ENCODE measurements at places on chromosomes 13 and 19.
A peak's percentile ranks its signal among the peaks of the same experiment; 100 is the strongest.

DNA sequence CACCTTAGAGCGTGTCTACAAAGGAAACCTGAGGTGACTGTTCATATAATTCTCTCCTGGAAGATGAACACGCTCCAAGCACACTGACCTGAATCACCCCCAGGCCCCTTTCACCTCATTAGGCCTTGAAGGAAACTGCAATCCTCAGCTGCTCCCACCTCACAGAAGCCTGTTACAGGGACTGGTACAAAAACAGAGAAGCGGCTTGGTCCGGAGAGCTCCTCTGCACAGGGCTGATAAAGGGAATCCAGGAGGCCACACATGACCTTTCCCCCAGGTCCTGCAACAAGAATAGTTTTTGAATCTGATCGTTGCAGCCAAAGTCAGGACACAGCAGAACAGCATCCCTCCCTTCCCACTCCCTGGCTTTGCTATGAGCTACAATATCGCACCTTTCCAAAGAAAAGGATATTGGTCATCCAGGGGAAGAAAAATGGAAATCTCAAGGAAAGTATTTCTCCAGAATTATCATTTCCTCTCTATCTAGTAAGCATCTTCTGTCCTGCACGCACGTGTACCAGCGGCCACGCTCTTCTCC is 666.7 kb downstream of the UQCRFS1 start:
- DNase-seq: no peak

DNA sequence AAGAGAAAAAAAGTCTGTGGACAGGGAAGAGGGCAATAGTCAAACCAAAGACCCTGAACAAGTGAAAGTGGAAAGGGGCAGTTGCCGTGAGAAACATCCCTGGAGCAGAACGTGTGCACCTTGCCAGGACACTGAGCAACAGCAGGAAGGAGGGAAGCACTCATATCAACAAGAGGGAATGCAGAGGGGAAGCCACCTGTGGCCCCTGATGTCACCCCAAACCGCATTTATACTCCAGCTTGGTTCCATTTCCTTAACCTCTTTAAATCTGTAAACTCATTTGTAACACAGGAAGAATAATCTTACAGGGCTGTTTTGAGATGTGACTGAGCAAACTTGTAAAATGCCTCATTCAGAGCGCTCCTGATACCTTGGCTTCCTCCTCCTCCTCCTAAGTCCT is 698.8 kb downstream of the DIAPH3 start:
- DNase-seq: no peak

GRCh38 chr19:3908266-3909054 is 24.4 kb upstream of the NMRK2 start:
- DNase-seq: no peak

- DNase-seq: no peak
Measured at GRCh38 chr13:109425821-109426689, 360.3 kb downstream of the IRS2 start.

DNA sequence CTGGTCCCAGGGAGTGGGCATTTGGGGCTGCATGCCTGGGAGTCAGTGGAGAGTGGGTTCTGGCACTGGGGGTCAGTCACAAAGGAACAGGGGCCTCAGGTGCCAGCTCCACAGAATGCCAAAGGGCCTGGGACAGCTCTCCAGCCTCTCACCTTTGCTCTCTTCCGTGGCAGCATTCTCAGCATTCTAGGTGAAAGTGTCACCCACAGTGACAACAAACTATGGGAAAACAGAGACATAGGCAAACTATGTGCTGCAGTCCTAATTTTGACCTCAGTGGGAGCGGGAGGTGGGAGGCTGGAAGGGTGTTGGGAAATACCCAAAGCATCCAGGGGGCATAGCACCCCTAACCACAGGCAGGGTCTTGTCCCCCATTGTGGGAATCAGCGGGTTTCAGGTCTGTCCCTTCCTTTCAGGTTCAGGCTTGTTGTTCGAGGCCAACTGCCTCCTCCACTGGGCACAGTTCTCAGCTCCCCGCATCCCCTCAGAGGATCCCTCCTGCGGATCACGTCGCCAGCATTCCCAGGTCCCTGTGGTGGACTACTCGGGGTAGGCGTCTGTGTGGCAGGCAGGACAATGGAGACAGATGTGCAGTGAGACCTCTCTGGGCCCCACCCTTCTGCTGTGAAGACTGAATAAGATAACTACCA is 52.4 kb downstream of the TSHZ3 start:
- no peak for DNase-seq

DNA sequence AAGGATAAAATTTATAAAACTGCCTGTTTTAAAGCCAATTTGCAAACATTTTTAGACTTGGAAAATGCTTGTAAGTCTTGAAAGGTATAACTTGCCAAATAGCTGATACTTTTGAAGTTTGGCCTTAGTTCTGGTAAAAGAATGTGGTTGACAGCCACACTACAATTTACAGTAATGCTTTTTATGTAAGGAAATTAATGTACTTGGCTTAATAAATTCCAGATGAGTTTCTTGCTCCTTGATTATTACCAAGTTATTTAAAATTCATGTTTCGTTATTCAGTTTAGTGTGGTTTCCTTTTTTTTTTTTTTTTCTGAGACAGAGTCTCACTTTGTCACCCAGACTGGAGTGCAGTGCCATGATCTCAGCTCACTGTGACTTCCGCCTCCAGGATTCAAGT is 14.9 kb downstream of the LMO7 start:
- no peak for DNase-seq

- no peak for DNase-seq
Measured at GRCh38 chr19:31220540-31220939, 128.7 kb downstream of the TSHZ3 start.

DNA sequence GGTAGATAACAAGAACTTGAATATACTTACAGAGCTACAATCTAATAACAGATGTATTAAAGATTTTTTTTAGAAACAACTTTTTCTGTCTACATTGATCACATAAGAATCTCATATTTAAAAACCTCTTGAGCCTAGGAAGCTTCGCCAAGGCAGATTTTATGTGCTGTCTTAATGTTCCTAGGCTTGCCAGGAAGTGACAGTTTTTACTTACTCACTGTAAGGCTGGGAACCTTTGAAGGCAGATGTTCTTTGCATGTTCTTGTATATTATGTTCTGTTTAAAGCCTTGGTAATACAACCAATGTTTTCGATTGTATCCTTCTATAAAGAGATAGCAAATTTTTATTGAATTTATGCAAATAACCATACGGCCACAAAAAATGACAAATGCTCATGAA is 492.7 kb downstream of the GPC5 start:
- DNase-seq: no peak

GRCh38 chr19:7197760-7198696 is 96.2 kb downstream of the INSR start:
- DNase-seq: peak; percentile 92

DNA sequence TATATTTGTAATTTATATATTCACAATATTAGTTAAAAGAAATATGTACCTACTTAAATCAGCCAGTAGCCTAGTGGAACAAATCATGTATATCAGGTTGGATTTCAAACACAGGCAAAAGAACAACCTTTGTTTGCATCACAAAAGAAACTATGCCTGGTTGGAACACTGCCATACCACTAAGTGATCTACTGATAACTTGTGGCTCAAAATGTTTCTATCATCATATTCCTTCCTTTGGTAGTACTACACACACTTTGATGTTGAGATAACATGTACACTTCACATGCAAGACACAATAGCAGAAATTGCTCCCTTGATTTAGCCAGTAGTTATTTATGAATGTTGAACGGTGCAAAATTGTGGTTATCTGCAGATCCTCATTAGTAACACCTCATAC is 146.0 kb upstream of the GPC6 start:
- DNase-seq: no peak

GRCh38 chr19:18445262-18445948 is 7.5 kb upstream of the ISYNA1 start:
- no peak for DNase-seq

DNA sequence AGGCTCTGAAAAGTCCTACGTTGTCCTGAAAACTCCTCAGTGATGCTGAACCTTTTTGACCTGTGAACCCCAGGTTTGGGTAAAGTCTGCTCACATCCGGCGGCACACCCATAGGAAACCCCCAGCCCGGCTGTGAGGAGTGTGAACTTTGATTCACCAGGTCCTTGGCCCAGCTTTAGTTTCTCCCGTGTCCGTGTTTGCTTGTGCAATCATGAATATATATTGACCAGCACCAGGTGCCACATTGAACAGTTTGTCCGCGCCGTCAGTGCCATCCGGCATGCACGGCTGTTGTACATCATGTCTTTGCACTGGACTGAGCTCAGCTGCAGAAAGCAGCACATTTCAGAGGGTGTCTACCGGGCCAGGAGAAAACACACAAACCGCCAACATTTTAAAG is 45.3 kb downstream of the NFIC start:
- no peak for DNase-seq

GRCh38 chr19:54952591-54953344 is 5.4 kb upstream of the NLRP7 start:
- DNase-seq: no peak

- no peak for DNase-seq
Measured at GRCh38 chr19:33450689-33451088, 70.9 kb downstream of the PEPD start.

GRCh38 chr19:52554216-52554971 is 15.7 kb upstream of the ZNF701 start:
- DNase-seq: no peak

DNA sequence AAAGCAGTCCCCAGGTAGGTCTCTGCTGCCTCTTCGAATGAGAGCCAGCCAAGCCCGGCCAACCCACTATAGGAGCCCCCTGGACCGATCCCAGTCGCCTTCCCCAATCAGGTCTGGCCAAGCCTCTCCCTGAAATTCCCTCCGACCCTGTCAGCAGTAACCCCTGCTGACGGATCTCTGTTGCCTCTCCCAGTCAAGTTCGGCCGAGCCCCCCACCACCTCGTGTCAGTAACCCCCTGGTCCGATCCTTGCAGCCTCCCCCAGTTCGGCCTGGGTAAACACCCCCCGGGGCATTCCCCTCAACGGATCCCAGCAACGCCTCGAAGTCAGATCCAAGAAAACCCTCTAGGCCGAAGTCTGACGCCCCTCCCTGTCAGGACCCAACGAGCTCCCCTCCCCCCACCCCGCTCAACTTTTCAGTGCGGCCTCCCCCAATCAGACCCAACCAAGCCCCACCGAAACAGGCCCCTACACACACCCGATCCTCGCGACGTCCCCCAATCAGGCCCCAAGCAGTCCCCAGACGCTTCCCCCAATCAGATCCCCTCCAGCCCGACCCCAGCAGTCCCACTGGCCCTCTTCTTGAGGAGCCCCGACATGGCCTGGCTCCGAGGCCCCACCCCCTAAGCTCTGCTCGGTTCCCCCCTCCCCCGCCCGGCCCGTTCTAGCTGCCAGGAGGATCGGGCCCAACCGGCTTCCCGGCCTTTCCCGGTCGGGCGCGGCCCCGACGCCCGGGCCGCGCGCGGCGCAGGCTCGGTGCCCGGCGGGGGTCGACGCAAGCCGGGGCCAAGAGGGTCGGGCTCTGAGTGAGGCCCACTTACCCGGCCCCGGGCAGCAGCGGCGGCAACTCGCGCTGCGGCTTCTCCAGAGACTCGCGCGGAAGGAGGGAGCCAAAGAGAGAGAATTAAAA is 1.8 kb downstream of the TNPO2 start:
- DNase-seq: peak; percentile 39

- DNase-seq: no peak
Measured at GRCh38 chr19:6613711-6614110, 22.8 kb upstream of the CD70 start.

DNA sequence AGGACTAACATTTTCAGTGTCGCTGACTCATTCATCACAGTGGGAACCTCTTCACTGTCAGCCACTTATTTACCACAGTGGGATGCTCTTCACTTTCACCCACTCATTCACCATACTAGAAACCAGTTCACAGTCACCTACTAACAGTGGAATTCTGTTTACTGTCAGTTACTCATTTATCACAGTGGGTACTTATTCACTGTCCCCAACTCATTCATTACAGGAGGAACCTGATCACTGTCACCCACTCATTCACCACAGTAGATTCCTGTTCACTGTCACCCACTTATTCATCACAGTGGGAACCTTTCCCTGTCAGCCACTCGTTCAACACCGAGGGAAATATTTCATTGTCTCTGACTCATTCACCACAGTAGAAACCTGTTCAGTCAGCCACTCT is 10.1 kb upstream of the ZNF85 start:
- DNase-seq: no peak

GRCh38 chr19:48656840-48657474 is 11.0 kb upstream of the CA11 start:
- peak; percentile 47 for DNase-seq

DNA sequence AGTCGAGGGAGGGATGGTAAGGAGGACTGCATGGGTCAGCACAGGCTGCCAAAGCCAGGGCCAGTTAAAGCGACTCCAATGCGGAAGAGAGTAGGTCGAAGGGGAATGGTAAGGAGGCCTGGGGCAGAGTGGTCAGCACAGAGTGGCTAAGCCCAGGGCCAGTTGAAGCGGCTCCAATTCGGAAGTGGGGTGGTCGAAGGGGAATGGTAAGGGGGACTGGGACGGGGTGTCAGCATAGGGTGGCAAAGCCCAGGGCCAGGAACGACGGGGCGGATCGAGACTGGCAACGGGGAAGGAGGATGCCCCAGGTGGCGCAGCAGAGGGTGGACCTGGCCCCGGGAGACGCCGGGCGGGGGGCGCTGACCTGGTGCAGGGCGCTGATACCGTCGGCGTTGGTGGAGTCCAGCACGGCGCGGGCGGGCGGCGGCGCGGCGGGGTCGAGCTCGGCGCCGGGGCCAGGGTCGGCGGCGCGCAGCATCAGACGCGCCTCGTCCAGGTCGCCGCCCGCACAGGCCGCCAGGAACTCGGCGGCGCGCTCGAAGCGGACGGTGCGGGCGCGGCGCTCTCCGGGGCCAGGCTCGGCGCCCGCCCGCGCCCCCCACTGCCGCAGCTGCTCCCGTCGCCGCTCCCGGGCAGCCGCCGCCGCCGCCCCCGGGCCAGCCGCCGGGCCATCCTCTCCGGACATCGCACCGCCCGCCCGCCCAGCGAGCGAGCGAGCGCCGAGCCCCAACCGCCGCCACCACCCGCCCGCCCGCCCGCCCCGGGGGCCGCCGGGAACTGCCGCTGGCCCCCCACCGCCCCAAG is at the start of gene PPP1R12C:
PPP1R12C (minus strand) TSS at position 779 of the 804 bp plus-strand sequence; CDS start at position 685, 94 bp downstream.
- no peak for DNase-seq

- no peak for DNase-seq
Measured at GRCh38 chr13:40483601-40484000, 182.8 kb downstream of the FOXO1 start.

DNA sequence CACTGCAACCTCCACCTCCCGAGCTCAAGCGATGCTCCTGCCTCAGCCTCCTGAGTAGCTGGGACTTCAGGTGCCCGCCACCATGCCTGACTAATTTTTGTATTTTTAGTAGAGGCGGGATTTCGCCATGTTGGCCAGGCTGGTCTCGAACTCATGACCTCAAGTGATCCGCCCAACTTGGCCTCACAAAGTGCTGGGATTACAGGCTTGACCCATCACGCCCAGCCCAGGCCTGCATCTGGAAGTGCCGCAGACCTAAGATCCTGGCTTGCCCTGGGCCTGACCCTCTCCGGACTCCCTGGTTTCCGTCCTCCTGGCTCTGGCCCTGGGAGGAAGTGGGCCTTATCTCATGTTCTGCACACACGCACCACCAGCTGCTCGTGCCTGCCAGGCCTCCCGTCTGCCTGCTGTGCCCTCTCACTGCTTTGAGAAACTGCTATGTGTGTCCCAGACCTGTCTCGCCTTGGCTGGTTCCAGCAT is 4.7 kb upstream of the PTGIR start:
- DNase-seq: no peak

GRCh38 chr13:24737042-24737441 is 26.9 kb upstream of the RNF17 start:
- DNase-seq: no peak

All from T1000 (cell line).